ENCODE measurements at places on chromosomes 1 and 21.

DNA sequence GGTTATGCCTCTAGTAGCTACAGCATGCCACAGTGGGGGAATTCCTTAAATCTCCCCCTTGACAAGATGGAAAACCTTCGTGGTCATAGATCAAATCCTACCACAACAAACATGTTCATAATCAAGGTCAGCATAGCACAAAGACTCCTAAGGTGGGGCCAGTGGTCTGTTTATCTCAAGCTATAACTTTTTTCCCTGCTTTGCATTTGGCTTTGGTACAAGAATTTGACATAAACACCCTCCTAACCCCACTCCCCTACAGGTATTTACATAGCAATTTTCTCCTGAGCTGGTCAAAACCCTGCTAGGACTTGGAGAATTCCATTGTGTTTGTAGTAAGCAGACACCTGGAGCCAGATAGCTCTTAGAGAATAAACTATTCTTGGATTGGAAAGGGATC is 58.5 kb downstream of the HIVEP3 start:
- DNase-seq = no peak

GRCh38 chr1:151405187-151405951 is 6.0 kb downstream of the PSMB4 start:
- DNase-seq = no peak

DNA sequence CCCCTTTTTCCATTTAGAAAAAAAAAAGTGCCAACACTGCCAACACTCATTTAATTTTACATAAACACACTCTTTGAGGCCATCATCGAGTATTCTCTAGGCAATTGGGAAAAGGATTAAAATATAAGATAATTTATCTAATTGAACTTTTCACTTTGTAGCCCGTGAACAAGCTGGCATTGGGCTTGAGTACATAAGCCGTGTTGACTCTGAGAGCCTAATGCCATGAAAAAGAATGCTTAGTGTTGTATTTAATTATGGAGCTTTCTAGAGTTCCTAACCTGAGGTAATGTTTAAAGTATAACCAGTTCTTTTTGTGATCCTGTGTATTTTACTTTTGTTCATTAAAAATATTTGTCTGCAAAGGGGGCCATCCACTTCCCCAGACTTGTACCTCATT is 193.8 kb downstream of the LYPLAL1 start:
- no peak for DNase-seq

- no peak for DNase-seq
These were observed 307.6 kb upstream of the PLXNA2 start for GRCh38 chr1:208551633-208552320.

- no peak for DNase-seq
These were observed 11.0 kb downstream of the RPTN start for GRCh38 chr1:152148051-152148450.

DNA sequence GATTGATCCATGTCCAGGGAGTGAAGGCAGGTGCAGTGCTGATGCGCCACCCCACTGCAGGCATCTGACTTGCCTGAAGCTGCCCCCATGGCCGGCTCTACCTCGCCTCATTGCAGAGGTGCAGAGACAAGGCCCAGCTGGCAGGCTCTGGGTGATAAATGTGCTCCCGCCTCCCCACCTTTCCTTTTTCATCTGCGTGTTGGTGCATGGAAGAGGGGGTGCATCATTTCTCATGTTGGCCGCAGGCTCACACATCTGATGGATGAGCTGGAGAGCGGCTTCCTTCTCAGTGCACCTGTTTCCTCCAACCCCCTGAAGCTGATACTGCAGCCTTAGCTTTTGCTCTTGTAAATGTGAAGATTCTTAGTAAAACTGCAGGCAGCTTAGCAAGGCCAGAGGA is 306.0 kb upstream of the KAZN start:
- DNase-seq = no peak

All from Right ventricle myocardium superior (tissue), 1 donor.